Right ventricle myocardium superior (tissue), 1 donor: ENCODE measurements at places on chromosomes 16 and 17. TPM values are rescaled to one million over a fixed set of nuclear protein-coding genes. Genes with fewer than 3 reads are reported as not detected.
A peak's percentile ranks its signal among the peaks of the same experiment; 100 is the strongest.

GRCh38 chr17:13576661-13577526 is 24.8 kb downstream of the HS3ST3A1 start:
- DNase-seq = no peak

DNA sequence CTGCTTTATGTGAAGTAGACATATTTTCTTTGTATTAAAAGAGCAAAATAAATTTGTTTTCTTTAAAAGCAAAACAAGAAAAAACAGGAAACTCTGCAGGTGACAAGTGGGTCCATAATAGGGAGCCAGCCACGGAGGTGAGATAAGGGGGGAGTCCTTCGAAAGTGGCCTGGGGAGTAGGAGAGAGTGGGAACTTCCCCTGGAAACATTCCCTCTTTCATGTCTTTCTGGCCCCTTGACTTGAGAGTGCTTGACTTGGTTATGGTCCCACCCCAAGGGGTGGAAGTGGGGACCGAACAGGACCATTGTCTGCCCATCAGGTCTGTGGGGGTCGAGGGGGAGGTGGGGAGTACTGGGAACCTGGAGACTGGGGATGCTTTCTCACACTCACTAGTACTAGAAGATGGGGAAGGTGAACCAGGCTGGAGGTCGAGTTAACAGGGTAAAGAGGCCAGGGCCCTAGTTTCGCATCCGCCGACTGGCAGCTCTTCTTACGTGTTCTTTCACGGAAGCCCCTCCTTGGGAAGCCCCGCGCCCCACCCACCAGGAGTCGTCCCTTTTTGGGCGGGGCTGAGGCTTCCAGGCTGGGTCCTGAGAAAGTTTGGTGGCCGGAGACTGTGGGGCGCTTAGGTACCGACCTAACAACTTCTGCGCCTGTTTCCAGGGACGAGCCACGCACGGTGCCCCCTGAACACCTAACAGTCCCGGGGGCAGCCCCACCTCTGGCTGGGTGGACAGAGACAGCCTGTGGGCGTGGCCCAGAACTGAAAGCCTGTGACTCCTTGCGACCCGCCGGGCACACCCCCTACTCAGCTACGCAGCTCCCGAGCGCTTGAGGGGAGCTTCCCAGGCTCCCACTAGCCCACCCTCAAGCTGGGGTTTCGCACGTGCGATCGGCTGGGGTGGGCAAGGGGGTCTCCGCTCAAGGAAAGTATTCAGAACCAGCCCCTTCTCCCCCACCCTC is 790 bp downstream of the TRADD start:
- peak; percentile 70 for DNase-seq

- DNase-seq = no peak
Observed at GRCh38 chr17:50137042-50137441, 7.1 kb upstream of the SAMD14 start.

DNA sequence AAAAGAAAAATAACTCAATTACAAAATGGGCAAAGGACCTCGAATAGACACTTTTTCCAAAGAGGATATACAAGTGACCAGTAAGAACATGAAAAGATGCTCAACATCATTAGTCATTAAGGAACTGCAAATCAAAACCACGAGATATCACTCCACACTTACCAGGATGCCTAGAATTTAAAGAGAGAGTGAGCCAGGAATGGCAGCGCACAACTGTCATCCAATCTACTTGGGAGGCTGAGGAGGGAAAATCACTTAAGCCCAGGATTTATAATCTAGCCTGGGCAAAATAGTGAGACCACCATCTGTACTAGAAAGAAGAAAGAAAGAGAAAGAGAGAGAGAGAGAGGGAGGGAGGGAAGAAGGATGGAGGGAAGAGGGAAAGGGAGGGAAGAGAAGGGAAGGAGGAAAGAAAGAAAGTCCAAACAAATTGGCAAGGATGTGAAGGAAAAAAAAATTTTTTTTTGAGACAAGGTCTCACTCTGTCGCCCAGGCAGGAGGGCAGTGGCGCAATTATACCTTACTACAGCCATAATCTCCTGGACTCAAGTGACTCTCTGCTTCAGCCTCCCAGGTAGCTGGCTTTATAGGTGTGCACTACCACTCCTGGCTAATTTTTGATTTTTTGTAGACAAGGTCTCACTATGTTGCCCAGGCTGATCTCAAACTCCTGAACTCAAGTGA is 22.6 kb downstream of the TBX2 start:
- no peak for DNase-seq

DNA sequence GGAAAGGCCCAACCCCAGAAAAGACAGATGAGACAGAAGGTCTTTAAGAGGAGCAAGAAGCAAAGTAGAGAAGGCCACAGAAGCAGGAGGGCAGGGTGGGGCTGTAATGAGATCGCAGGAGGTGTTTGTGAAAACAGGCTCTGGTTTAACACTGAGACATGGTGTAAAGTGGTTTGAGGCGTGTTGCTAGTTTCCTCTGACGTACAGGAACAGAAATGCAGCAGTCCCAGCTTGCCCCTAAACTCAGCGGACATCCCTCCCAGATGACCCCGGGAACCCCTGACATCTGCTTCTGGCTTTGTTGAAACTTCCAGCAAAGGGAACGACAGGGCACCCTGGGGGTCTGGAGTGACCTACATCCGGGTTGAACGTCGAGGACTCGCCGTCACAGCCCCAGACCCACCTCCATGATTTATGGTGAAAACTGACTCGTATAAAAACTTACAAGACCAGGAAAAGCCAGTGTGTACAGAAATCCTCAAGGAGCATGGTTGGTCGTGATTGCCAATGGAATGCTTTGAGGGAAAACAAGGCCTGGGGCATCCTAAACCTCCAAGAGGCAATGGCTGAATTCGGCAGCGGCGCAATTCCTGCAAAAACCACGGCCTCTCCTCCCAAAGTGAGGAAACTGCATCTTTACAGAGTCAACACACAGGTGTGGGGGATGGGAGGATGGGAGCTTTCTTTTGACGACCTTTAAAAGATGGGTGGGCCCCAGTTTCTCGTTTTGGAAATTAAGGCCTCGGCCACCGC is 25.8 kb downstream of the LITAF start:
- no peak for DNase-seq

DNA sequence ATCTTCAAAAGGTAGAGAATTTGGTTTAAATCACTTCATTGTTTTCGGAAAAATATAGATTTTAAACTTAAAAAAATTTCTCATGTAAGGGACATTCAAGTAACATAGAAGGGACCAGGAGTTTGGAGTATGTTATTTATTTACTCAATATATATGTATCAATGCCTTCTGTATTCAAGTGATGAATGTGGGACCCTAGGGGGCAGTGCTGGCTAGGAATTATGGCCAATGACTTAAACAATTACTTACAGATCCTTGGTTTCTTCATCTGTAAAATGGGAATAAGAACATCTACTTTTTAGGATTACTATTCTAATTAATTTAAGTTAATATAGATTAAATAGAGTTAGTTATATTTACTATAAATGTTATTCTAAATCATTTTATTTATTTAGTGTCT is 886.3 kb upstream of the RBFOX1 start:
- no peak for DNase-seq

GRCh38 chr16:61671161-61671560 is 365.1 kb downstream of the CDH8 start:
- DNase-seq = no peak

GRCh38 chr16:10561001-10561400 is 19.4 kb downstream of the EMP2 start:
- no peak for DNase-seq

DNA sequence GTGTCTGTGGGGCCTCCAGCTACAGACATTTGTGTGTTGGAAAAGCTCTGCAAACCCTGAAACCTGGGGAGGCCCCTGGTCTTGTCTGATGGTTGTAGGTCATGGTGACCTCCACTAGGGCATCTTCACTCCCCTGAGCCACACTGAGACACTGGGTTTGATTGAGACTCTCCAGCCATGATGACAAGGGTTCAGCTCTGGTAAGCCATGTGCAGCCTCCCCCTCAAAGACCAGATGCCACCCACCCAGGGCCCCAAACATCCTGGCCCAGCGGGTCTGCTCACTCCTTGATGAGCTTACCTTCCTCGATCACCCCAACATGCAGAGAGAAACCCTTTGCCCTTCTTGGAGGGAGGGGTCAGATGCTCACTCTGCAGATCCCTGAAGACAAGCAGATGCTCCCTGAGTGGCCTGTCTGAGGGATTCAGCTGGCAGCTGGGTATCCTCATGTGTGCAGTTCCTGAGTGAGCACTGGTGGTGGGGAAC is 101.6 kb downstream of the METRNL start:
- no peak for DNase-seq

DNA sequence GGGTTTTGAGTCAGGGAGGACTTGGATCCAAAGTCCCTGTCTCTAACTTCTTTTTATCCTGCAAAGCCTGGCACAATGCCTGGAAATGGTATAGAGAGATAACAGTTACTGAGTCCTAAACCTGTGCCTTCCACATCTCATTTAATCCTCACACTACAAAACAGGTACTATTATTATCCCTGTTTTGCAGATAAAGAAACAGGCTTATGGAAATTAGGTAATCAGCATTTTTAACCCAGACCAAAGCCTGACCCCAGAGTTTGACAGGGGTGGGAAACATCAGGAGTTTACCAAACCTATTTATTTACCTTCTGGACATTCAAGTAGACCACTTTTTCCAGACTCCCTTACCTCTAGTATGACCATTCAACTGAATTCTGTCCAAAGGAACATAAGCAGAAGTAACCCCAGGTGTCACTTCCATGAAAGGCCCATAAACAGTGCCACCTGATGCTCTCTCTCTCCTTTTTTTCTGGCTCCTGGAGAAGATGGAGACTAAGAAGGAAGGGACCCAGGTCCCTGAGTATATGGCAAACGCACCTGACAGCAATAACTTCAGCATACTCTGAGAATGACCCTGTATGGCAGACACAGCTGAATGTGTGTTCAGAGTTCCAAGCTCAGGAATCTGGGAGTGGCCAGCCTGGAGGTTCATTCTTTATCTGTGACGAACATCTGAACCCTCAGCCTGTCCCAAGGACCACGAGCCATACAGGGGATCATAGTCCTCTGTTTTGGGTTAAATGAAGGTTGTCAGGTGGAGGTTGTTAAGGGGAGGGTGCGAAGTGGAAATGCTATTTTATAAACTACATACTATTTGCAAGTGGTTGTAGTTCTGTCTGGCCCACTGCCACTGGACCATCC is 62.7 kb downstream of the HLF start:
- DNase-seq = no peak

- DNase-seq = no peak
Observed at GRCh38 chr17:14593956-14594355, 293.1 kb downstream of the HS3ST3B1 start.

- no peak for DNase-seq
Observed at GRCh38 chr17:45836047-45837044, 8.3 kb upstream of the SPPL2C start.

DNA sequence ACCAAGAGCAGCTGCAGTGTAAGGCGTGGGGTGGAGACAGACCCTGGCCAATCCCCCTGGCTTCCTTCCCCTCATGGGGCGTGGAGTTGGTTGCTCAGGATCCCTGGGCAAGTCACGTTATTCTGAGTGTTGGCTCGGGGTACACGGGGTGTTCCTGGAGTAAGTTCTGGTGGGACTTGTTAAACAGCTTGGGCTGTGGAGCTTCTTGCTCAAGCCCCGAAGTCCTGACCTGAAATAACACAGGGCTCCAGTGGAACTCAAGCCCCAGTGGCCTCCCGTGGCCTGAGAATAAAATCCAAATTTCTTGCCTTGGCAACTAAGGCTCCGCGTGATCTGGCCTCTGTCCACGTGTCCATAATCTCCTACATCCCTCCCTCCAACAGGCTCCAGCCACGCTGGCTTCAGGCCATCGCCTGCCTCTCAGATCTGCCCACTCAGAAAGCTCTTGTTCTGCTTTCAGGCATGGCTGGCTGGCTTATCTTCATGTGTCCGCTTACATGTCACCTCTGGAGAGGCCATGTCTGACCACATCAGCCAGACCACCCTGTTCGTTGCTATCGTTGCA is 49.3 kb upstream of the BCO1 start:
- DNase-seq = peak; percentile 94

GRCh38 chr17:6724009-6724408 is 10.8 kb upstream of the SLC13A5 start:
- no peak for DNase-seq

DNA sequence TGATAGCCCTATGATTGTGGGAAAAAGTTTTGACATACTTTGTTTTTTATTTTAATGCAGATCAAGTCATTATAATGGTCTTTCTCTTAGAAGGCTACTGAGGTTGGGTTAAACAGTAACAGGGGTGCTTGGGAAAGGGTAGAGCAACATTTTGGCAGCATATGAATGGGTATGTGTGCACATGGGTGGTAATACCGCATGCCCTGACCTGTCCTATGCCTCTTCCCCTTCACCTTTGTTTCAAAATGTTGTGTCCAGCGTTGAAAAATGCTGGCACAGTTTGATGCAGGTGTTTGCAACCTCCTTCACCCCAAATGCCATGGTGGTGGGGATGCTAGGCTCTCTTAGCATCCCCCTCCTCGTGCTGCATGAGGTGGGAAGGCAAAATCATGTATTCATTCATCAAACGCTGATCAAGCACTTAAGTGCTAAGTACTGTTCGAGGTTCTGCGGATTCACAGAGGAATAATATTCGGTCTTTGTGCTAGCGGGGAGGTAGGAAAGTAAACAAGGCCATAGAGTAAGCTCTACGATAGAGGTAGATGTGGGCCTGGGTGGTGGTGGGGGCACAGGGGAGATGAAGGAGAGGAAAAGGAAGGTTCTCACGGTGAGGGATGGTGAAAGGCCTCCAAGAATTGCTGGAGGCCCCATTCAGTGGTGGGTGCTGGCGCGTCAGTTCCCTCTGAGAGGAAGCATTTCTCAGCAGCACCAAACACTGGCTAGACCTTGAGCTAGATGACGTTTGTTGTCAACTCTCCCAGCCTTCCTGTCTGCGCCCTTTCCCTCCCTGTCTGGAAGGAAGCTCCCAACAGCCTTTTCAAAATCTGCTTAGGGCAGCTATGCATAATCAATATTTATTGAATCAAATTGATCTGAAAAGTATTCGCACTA is 13.3 kb upstream of the MARCHF10 start:
- DNase-seq = no peak

DNA sequence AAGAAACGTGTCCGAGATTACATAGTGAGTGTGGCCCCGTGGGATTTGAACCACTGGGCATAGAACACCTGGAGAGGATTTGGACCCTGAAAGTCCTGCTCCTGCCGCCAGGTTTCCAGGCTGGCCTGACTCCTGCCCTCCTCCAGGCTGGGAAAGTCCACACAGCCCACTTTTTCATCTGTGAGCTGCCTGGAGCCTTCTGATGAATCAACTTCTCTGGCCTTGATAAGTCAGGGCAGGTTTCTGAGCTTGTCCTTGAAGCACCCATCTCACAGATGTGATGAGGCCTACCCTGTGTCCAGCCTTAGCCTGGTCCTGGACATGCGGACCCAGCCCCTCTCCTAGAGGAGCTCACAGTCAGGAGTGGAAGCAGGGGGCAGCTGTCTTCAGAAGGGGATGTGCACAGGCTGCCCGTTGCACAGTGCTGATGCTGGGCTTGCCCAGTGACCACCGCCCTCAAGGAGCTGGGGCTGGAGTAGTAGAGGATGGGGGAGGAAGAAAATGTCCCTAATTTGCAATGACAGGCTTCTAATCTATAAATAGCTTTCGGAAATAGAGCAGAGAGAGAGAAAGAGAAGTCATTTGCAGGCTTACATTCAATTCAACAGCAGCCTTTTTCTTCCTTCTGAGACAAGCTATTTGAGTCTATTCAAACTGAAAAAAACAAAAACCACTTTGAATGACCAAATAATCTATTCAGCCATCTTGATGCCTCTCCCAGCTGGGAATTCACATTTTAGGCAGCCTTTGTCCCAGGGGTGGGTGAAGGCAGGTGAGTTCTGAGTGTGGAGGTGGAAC is 73.5 kb upstream of the DNAJA2 start:
- no peak for DNase-seq

Gene ADPRM
- 3.3 TPM for total RNA-seq

Gene HNF1B
- total RNA-seq = not detected

Gene TERB1
- not detected for total RNA-seq

Gene ST6GALNAC2
- total RNA-seq = 6.1 TPM

Gene GP1BA
- not detected for total RNA-seq

Gene ITFG1
- total RNA-seq = 54.1 TPM

Gene SLC22A31
- not detected for total RNA-seq
